ENCODE measurements at places on chromosomes 1 and 21.
A peak's percentile ranks its signal among the peaks of the same experiment; 100 is the strongest.

DNA sequence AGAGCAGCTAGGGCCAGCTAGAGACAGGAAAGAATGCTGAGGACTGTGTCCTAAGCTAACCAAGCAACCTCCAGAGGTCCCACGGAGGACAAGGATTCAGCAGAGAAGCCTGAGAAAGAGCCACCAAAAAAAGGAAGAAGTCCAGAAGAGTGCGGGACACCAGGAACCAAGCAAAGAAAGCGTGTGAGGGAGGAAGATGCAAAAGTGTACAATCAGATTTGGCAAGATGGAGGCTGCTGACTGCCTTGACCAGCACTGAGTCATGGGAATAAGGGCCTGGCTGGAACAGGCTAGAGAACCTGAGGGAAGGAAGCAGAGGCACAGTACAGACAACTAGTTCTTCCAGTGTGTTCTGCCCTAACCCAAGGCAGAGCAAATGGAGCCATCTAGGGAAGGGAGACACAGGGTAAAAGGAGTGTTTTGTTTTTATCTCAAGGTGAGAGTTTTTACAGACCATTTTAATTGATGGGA lies 18.5 kb downstream of the TP53BP2 start:
- DNase-seq, result no peak

DNA sequence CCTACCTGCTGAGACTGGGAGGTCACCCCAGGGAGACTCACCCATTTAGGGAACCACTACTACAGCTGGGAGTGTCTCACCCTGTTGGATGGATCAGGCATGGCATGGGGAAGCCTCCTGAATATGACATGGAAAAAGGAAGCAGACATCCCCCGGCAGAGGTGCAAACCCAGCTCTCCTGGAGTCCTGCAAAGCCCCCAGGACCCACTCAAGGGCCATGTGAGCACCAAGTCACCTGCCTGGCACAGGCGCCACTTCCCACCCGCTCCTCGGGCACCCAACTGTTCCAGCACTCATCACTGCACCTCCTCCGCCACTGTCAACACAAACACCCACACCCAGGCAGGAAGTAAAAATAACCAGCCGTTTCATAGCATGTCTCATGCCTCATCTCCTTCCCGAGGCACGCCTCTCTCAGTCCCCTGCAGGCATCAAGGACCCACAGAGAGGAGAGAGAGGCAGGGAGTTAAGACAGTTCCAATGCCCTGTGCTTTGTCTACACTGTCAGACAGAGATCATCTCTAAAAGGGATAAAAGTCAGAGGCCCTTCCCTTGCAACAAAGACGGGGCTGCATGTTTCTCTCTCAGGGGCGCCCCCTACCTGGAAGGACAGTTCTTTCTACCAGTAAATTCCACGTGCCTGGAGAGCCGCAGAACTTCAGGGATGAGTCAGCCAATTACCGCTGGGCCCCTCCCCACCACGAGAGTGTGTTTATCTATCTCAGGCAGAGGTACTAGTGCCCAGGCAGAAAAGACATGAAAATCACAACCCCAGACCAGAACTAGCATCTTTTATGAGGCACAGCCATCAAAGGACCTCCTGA lies 150.1 kb upstream of the SOD1 start:
- no peak for DNase-seq

DNA sequence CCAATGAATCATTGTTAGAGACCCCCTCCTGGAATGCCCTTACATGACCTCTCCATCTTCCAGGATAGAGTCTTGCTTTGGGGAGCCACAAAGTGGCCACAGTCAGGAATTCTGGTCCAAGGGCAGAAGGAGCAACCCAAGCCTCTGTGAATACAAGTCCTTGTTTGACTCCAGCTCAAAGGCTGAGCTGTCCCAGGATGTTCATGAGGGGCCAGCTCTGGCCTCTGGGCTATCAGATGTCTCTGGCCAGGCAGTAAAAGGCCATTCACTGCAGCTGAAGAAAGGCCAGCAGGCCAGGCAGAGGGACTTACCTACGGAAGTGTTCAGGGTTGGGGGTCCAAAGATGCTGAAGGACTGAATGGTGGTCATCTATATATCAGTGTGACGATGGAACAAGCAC lies 98.3 kb upstream of the IPO9 start:
- DNase-seq, result peak; percentile 58

GRCh38 chr1:43540653-43541071 lies 10.0 kb downstream of the PTPRF start:
- DNase-seq, result peak; percentile 48

GRCh38 chr1:165383067-165383466 lies 26.6 kb upstream of the LMX1A start:
- no peak for DNase-seq

DNA sequence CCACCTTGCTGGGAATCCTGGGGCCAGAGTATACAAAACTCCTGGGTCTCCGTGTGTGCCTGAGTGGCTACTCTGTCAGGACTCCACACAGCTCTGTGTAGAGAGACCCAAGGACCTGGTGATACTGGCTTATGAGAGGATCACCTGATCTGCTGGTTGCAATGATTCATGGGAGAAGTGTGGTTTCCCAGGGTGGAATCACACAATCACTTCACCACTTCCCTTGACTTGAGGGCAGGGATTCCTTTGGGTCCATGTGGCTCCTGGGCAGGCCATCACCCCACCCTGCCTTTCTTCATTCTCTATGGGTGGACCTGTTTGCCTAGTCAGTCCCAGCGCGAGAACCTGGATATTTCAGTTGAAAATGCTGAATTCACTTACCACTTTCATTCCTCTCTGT lies 13.3 kb downstream of the PRSS38 start:
- DNase-seq, result no peak

- no peak for DNase-seq
These were observed 792.8 kb downstream of the USP25 start for GRCh38 chr21:16522548-16522947.

DNA sequence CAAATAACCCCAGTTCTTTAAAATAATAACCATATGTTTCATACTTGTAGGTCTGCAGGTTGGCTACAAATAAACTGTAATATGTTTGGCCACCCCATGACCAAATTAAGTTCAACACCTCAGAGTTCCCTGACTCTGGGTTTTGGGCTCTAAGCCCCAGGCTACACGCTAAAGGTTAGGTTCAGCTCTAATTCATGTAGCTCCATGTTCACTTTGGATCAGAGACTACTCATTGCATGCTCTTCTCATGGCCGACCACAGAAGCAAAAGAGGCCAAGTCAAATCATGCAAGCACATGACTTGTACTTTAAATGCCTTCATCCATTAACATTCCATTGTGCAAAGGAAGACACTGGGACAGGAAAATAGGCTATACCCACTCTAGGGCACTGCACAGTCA lies 66.2 kb downstream of the MRPL39 start:
- no peak for DNase-seq

DNA sequence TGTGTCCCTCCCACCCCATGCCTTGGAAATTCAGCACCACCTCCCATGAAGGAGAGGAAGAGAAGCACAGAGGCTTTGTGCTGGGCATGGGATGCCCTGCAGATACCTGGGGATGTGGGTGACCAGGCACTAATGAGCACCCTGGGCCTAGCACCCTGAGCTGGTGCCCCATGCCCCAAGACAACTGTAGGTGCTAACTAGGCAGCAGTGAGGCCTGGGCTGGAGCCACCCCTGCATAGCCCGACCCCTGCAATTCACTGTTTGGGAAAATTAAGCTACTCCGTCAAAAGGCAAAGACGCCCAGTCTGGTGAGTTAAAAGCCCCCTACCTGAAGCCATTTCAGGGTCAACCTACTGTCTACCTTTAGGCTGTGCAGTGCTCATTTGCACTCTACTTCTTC lies 5.4 kb downstream of the KCNA2 start:
- no peak for DNase-seq

- DNase-seq, result no peak
These were observed 185.3 kb upstream of the USP24 start for GRCh38 chr1:55400508-55400907.

GRCh38 chr1:160567341-160567740 lies 12.0 kb downstream of the CD84 start:
- no peak for DNase-seq

DNA sequence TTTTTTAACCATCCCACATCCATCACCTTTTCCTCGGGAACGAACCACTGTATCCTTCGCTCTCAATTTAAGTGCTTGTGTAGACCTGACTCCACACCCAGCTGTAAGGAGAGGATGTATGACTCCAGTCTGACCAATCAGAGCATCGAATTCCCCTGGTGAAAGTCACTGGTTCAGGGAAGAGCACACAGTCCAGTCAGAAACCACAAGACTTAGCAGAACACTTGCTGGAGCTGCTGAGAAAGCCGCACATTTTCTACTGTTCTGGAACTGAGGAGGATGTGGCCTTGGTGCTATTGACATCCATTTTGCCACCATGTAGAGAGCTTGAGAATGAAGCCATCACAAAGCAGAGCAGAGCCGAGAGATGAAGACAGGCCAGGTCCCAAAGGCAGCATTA lies 59.9 kb upstream of the CNN3 start:
- no peak for DNase-seq

DNA sequence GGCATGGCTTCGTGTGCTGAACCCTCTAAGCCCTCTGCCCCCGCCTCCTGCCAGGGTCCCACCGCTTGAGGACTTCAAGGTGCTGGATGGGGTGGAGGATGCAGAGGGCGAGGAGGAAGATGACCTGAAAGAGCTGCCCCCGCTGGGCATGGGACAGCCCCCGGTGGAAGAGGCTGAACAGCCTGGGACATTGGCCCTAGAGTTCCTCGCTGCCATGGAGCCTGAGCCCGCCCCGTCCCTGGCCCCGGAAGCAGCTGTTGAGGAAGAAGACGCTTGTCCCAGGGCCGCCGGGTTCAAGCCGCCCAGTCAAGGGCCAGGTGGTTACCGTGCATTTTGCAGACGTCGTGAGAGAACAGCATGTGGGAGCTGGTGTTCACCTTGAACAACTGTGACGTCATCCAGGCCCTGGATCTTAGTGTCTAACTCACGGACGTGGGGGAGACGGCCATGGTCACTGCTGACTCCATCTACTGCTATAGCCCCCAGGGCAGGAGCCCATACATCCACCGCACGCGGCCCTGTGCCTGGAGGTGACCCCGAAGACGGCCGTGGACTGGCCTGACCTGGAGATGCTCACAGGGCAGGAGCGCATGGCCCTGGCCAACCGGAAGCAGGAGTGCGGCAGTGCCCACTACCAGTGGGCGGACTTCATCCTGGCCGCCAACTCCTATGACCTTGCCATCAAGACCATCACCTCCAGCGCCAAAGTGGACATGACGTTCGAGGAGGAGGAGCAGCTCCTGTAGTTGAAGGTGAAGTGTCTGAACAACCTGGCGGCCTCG lies 90.1 kb downstream of the PPP1R12B start:
- DNase-seq, result no peak

Data from anterior cingulate cortex (tissue), 58 donors.